ENCODE measurements at places on chromosomes 5 and 9.

- DNase-seq, result no peak
Measured at GRCh38 chr9:78303377-78304062, 6.6 kb downstream of the PSAT1 start.

DNA sequence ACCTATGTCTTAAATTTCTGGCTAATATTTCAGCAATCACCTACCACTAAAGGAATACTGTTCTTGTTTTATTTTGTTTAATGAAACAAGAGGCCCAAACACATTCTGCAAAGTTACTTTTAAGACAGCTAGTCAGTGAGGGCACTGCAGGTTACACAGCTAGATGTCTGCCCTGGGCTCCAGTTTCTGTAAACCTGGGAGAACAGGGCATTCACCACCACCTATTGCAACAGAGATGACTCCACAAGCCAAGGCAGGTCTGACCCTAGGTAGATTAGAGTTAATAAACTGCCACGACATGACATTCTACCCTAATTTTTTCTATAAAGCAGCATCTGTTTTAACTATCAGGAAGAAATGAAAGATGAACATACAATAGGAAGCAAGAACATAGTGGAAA is 90.8 kb downstream of the SLF1 start:
- DNase-seq, result no peak

DNA sequence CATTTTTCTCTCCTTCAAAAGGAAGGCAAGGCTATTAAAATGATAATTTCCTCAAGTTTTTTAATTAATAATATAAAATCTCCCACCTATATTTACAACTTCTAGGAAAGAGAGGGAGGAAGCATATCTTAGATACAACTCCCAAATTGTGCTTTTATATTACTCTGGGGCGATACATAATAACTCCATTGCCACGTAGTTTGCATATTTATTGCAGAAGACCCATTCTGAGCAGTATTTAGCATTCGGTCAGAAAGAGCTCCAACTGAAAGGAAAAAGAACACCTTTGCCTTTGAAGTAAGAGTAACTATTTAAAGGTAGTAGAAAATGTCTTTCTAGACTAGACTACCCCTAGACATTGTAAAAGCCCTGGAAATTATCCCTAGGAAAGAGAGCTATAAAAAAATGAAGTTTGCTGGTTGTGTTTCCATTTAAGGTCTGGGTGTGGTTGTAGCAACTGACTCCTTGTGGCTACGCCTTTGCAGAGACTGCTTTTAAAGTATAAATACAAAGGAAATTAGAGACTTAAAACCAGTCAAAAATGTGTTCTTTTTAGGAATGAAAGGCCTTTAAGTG is 566.1 kb downstream of the ZNF608 start:
- DNase-seq, result no peak

GRCh38 chr5:56733580-56733979 is 81.8 kb upstream of the MAP3K1 start:
- no peak for DNase-seq

GRCh38 chr5:135843571-135844337 is 9.3 kb downstream of the SLC25A48 start:
- no peak for DNase-seq

GRCh38 chr9:28883234-28883633 is 1310.0 kb upstream of the C9orf72 start:
- no peak for DNase-seq

- DNase-seq, result no peak
Measured at GRCh38 chr9:117725426-117725887, 21.3 kb downstream of the TLR4 start.
